ENCODE measurements at places on chromosomes 12 and 14.
A peak's percentile ranks its signal among the peaks of the same experiment; 100 is the strongest.

DNA sequence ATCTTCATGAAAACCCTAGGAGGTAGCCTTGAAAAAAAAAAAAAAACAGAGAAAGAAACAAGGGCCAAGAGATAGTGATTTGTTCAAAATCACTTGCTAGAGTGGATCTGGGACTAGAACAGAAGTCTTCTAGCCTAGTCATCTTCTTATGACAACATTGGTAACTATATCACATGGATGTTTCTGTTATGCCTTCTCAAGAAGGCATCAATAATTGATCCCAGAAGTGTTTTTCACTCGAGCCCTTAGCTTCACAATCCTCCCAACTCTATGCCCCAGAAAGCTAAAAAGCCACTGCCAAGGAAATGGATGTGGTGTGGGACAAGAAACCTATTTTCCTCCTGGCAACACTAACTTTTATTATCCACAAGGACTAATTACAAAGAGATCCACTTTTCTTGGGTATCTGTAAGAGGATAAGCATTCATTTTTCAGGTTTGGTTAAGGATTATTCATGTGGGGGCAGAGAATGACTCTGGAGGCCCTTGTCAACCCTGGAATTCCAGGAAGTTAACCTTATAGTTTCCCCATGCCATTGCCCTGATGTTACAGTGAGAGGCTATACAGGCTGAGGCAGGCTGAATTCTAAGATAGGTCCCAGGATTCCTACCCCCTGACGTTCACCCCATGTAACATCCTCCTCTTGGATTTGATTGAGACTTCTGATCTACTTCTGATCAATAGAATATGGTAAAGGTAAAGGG is 67.7 kb upstream of the CPM start:
- DNase-seq, result no peak

DNA sequence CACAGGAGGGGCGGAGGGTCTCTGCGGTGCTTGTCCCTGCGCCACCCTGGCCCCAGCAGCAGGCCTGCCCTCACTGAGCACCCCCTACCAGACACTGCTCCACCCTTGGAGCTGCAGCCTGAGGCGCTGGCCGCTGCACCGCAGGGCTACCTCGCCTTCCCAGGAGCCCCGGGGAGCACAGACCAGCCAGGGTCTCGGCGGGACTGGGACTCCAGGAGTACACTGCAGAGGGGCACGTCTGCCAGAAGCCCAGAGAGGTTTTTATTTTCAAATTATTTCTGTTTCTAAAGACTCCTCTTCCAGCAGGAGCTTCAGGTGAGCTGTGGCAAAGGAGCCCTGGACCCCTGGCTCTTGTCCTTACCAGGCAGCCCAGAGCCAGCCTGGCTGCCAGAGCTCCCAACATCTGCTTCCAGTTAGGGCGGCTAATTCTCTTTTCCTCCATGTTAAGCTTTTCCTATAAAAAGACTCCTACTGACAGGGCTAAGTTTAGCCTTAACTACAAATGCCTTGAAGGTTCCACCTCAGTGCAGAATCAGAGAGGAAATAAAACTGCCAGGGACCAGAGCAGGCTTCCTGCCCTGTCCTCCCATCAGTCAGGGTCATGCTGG is 26.4 kb downstream of the DEGS2 start:
- DNase-seq, result no peak

- DNase-seq, result no peak
Measured at GRCh38 chr12:29762637-29763300, 21.0 kb downstream of the TMTC1 start.

GRCh38 chr14:92005019-92005418 is 34.8 kb downstream of the TRIP11 start:
- DNase-seq, result no peak

DNA sequence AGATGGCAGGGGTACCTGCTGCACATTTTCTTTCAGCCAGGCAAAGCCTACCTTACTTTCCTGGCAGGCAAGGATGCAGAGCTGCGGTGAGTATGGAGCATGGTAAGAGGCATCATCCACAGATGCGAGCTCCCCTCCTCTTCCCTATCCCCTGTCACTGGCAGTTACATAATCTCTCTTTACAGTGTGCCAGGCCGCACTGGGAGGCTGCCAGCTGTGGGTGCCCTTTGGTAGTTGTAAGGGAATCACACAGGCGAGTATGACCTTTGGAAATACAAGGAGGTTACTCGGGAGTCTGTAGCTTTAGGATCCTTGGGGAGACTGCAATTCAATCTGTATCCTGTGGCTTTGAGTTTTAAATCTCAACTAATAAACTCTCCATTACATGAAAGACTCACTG is 132.5 kb downstream of the KTN1 start:
- no peak for DNase-seq

GRCh38 chr14:50045039-50045711 is 71.2 kb downstream of the VCPKMT start:
- DNase-seq, result peak; percentile 80

GRCh38 chr14:105212541-105213300 is 31.6 kb upstream of the NUDT14 start:
- no peak for DNase-seq

DNA sequence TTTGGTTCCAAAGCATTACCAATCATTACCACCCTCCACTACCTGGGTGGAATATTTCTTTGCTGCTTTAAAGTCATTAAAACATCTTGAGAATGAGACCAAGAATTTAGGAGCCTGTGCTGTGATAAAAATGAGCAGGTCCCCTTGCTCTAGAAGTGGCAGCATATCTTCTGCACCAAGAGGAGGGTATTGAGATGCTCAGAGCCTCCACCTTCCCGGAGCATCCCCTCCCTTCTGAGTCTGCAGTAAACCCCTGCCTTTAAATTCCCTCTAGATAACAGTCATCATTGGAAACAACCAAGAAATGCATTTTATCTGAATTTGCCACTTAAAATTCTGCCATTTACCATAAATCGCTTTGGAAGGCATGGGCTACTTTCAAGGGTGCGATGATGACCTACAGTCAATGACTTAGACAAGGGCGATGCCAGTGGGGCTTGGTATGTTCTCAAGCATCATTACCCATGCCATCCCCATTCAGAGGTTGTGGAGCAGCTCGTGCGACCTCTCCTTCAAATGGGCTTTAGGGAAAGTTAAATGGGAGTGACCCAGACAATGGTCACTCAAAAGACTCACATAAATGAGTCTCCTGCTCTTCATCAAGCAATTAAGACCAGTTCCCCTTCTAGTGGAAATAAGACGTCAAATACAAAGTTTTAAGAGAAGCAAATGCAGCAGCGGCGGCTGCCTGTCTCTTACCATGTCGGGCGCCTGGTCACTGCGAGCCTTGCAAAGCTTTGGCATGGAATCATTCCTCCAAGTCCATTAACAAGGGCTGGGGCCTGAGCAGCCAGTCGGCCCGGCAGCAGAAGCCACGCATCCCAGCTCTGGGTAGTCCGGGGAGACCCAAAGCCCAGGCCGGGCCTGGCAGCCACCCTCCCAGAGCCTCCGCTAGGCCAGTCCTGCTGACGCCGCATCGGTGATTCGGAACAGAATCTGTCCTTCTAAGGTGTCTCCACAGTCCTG is 334.5 kb downstream of the TMEM121 start:
- no peak for DNase-seq

DNA sequence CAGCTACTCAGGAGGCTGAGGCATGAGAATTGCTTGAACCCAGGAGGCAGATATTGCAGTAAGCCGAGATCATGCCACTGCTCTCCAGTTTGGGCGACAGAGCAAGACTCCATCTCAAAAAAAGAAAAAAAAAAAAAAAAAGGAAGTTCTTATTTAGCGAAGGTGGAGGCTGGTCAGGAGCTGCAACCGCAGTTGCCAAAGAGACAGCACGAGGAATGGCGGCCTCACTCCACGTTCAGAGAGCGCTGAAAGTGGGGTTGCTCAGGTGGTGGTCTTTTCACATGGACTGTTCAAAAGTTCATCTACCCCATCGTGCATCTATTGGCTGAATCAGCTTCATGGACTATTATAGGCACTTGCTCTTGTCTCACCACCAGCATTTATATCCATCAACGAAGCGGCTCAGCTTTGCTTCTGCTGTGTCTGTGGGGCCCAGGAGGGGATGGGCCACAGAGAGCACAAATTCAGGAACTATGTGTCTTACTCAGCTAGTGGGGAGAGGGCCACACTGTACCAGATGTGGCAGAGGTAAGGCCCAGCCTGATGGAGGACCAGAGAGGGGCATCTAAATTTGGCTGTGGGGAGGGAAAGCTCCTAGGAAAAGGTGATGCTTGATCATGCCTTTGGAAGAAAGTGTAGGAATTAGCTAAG is 27.3 kb downstream of the SLC25A47 start:
- DNase-seq, result no peak

GRCh38 chr14:101856536-101856935 is 95.0 kb downstream of the PPP2R5C start:
- no peak for DNase-seq

DNA sequence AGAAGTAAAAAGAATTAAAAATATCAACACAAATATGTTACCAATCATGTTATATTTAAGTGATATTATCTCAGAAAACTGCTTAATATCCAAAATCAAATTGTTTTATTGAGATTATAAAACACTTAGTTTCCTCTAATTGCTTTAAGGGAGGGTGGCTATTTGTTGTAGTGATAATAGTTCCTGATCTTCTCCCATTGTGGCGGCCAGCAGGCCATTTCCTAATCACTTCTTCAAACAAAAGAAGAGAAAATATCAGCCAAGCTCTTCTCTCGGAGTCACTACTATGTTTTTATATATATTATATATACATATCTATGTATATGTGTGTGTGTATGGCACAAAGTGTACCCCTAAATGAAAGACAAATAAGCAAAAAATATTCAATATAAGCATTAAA is 31.5 kb downstream of the ERO1A start:
- no peak for DNase-seq

DNA sequence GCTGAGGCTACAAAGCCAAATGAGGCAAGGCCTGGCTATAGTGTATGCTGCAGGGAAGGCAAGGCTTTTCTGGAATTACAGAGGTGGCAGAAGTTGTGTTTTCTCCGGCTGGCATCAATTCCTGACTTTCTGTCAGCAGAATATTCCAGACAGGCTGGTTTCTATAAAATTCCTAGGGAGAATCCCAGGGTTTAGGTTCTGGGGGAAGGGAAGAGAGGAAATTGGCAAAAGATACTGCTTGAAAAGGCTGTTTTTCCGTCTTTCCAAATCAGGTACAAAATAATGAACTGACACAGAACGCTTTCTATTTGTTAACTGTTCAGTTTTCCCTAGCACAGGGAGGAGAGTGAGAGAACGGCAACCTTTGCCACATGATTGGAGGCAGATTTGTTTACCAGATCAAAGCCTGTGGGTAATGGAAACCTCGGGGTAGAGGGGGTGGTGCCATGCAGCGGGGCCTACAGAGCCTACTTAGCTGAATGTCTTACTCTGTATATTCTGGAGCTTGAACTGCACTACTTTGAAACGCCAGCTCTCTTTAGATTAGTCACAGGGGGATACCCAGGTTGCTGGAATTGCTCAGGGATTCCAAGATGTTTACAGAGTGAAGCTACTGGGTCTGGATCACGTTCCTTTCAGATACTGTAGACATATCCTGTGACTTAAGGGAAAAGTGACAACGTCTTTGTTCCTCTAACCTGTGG is 65.8 kb upstream of the DACT1 start:
- no peak for DNase-seq

DNA sequence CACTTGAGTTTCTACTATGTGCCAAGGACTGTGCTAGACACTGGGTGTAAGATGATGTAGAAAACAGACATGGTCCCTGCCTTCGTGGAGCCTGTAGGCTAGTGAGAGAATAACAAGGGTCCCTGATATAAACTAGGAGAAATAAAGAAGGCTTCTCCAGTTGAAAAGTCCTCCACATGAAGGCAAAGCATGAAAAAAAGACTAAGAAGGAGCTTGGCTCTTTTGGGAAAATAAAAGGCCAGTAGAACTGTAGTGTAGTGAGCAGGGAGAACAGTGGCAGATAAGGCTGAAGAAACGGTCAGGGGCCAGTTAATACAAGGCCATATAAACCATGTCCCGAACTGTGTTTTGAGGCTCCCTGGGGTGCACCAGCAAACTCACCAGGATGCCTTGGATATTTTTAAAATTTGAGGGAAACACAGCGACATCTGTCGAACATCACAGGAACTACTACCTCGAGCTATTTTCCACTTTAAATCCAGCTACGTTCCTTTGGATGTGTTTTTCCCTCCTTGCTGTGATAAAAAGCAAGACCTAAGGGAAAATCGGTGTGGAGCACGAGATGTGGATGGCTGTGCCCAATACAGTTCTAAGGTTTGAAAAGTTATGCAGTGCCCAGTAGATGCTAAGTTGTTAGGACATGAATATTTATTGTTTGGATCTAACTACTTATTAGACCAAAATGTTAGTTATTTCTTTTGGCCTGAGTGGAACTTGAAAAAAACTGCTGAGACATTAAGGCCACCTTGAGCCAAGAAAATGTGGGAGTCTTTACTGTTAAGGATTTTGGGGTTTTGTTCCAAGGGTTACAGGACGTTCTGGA is 8.5 kb upstream of the CFL2 start:
- no peak for DNase-seq

DNA sequence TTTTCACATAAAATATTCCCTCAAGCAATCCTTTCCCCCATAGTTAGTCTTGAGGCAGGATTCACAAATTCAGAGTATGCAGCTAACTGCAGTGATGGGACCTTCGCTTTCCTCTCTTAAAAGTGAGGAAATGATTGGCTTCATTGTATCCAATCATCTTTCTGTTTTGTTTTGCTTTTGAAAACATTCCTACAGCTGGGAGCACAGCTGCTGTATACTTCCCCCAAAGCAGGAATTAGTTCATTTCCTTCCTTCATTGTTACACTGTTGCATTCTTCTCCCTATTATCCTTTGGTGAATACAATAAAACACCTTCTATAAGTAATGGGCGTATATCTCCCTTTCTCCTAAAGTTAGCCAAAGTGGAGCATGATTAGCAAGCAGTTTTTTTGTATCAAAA is 9.4 kb upstream of the GAS2L3 start:
- DNase-seq, result no peak

GRCh38 chr12:23630524-23630923 is 318.9 kb downstream of the SOX5 start:
- no peak for DNase-seq

DNA sequence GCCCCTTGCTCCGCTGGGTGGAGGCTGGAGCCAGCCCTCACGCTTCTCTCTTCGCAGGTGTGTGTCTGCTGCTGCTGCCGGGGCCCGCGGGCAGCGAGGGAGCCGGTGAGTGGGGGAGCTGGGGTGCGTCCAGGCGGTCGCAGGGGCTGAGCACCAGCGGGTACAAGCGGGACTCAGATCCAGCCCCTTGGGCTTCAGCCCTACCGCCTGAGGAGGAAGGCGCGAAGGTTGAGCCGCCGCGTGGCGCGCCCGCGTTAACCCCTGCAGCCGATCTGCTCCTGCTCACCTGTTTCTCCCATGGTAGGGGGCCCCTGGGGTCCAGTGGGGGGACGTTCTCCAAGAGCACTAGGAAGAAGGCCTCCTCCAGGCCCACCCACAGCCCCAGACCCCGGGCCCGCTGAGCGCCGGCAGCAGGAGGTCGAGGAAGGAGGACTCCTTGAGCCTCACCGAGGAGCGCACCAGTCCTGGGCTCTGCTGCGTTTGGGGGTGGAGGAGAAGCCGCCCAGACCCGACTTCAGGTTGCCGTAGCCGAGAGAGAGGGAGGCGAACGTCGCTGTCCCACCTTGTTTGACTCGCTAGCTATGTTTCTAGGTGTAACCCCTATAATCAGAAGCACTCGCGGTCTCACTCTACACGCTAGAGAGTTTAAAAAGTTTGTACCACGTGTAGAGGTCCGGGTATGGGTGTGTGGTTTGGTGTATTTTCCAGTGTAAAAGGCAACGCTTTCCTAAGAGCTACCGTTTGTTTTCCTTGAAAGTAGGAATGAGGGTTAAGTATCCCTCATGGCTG is 834 bp downstream of the COCH start:
- DNase-seq, result no peak

GRCh38 chr12:124390442-124391097 is 95.7 kb downstream of the RFLNA start:
- DNase-seq, result no peak
